Stimulated activated CD8-positive, alpha-beta memory T cell treated with anti-CD3 and anti-CD28 coated beads, Interleukin-15, amount 100 ng/mL, for 24 hours (primary cell): ENCODE measurements at places on chromosomes 2 and 18.

GRCh38 chr2:109381327-109381820, 232.4 kb downstream of the SEPTIN10 start:
- DNase-seq: no peak

DNA sequence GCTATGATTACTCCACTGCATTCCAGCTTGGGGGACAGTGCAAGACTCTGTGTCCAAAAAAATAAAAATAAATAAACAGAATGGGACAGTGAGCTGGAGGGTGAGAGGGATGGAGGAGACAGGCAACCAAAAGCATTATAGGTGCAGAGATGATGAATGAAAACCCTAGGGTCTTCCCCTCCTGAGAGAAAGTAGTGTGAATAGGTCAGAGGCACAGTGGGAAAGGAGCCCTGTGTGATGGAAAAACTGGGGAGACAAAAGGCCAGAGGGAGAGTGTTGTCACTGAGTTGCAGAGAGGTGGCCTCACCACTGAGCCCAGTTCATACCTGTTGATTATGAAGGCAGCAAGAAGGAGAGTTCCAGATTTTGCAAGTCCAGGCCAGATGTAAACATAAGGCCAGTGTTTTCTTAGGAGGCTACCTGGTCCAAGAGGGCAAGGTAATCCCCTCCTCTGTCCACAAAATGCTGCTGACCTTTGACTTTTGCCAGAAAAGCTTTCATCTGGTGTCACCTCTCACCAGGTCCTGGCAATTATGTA, 17.6 kb upstream of the AGFG1 start:
- no peak for DNase-seq

GRCh38 chr2:12896318-12896982, 179.7 kb downstream of the TRIB2 start:
- DNase-seq: no peak

DNA sequence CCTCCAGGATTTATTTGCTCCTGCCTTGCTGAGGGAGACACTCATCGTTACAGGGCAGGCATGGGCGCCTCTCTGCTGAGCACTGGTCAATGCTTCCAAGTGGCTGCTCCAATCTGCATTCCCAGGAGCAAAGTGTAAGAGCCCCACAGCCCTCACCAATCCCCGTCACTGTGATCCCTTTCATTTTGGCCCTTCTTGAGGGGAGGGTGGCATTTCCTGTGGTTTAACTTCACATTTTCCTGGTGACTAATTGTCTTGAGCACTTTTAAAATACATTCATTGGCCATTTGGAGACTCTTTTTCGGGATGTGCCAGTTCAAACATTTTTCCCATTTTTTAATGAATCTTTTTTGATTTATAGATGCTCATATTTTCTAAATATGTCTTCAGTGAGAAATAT, 33.0 kb downstream of the TPO start:
- DNase-seq: no peak

GRCh38 chr2:189192766-189193165, 13.2 kb upstream of the COL5A2 start:
- DNase-seq: no peak

DNA sequence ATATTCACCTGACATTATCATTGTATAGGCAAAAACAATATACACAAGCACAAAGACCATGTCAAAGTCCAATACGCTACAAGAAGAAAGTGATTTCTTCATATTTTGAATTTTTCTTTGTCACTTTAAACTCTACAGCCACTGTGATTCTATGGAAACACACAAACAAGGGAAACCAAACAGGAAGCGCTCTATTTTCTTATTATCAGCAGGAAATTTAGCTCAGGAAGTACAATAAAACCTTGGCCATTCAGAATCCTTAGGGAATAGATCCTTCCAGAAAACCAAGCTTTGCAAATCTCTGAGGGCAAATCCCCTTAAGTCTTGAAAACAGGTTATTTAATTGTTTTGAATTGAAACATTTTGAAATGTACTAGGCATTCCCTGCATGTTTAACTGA, 336.2 kb downstream of the EPHA4 start:
- DNase-seq: no peak

DNA sequence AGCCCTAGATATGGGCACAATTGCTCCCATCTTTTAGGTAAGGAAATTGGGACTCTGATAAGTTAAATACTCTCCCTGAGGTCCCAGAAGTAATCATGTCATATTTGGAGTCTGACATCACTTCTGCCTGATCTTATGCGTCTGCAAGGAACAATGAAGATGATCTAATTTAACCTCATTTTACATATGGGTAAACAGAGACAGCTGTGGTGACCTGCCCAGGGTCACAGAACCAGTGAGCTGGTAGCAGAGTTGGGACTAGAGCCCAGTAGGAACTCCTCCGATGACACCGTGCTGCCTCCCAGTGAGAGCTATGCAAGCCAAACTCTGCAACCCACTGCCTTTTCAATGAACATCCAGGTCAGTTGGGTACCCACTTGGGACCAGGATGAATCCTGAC, 17.8 kb downstream of the CTAGE1 start:
- DNase-seq: no peak

- DNase-seq: no peak
These were observed 73.3 kb upstream of the FAM98A start for GRCh38 chr2:33672389-33672788.

- DNase-seq: no peak
These were observed 7.2 kb upstream of the KIAA2012 start for GRCh38 chr2:202065876-202066275.

DNA sequence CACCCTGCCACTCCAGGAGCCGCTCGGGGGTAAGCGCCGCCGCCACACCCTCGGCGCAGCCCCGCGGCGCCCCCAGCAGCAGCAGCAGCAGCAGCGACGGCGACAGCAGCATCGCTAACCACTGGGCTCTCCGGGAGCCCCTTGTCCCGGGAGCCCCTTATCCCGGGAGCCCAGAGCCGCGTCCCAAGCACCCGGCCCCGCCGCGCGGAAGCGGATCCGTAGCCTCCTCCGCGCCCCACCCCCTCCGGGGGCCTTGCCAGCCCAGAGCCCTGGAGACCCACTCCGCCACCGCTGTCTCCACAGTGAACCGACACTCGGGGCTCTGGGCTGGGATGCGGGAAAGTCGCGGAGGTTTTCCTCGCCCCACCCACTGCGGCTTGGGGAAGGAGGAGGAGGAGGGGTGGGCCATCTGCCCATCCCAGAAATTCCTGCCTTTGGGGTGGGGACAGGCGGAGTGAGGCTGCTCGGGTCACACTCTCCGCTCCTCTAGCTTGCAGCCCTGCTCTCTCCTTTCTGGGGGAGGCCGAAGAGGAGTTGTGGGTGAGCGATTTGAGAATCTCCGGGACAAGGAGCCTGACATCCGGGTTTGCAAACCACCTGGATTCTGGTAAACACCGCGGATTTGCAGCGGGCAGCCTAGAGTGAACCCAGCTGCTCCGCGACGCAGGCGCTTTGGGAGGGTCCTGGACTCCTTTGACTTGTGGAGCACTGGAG, at the start of gene PLA2R1:
TSS of gene PLA2R1 (minus strand) at position 324 of the 714 bp plus-strand sequence. CDS start at position 112, 212 bp downstream.
- DNase-seq: no peak

DNA sequence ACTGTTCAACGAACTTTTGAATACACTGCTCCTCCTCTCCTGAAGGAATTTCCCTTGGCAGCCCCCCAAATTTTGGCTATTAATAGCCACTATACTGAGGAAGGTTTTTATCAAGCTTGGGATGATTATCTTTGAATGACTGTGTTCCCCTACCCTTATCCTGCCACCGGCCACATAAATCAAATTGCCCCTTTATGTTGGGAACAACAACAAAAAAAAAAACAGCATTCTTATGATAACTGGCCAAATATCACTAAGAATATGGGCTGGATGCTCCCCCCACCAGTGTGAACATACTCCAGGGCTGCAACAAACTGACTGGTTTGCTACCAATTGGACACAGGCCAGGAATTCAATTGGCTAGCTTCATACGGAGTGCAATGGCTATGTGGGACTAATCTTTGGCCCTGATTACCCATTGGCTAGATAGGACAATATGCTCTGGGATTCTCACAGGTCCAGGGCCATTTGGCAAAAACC, 20.6 kb downstream of the DUSP11 start:
- DNase-seq: no peak

DNA sequence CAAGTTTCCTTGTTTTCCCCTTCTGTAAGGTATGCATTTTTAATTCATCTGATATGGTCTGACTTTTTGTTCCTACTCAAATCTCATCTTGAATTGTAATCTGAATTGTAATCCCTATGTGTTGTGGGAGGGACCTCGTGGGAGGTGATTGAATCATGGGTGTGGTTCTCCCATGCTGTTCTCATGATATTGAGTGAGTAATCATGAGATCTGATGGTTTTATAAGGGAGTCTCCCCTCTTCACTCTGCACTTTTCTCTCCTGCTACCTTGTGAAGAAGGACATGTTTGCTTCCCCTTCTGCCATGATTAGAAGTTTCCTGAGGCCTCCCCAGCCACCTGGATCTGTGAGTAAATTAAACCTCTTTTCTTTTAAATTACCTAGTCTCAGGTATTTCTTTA, 476.1 kb downstream of the LPIN1 start:
- DNase-seq: no peak

GRCh38 chr2:128600581-128601297, 282.1 kb upstream of the HS6ST1 start:
- DNase-seq: no peak

DNA sequence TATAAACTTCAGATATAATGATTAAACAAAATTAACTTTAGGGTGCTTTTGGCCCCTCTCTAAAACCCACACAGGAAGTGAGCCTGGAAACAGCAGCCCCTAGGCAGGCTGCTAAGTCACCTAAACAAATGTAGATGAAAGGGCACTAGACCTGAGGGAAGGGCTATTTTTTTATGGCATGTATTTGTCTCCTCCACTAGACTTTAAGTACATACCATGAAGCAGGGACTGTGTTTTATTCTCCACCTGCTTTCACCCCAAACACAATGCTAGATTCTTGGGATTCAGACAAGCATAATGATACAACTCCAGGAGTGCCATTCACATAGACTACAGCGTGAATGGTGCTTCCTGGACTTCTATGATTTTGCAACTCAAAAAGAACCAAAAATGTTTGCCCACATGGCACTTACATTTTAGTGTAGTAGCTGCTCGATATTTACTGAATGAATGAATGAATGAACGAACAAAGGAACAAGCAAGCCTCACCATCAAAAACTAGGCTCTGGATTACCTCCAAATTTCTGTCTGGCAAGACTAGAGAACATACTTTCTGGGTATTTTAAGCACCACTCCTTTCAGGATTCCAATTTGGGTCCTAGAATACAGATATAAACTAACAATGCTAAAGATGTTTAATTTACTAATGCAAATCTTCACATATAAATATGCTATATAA, 10.1 kb downstream of the ATAD2B start:
- DNase-seq: no peak

GRCh38 chr2:223522796-223523195, 79.4 kb downstream of the SCG2 start:
- DNase-seq: no peak

- DNase-seq: no peak
These were observed 22.3 kb upstream of the ORC2 start for GRCh38 chr2:200985799-200986198.

GRCh38 chr2:222747526-222748160, 76.2 kb downstream of the MOGAT1 start:
- no peak for DNase-seq

- no peak for DNase-seq
These were observed 85.6 kb downstream of the EHD3 start for GRCh38 chr2:31319406-31320175.

GRCh38 chr18:26057344-26057773, 33.1 kb downstream of the SS18 start:
- no peak for DNase-seq

DNA sequence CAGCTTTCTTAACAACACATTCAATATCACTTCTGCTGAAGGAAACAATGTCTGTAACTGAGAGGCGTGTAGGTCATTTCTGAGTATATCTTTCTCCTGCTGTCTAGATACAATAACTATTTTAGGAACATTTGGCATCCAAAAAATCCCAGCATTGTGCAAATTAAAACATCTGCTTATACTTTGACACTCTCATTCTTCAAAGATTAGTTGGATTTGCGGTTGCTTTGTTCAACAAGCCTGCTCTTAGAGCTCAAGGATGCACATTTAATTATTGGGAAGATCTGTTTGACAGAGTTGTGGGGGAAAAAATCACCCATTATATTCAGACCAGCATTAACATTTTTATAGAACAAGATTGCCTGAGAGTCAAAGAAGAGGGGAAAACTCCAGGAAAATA, 449.5 kb upstream of the HNRNPA3 start:
- no peak for DNase-seq

GRCh38 chr18:4450065-4450658, 4.9 kb downstream of the DLGAP1 start:
- DNase-seq: no peak

DNA sequence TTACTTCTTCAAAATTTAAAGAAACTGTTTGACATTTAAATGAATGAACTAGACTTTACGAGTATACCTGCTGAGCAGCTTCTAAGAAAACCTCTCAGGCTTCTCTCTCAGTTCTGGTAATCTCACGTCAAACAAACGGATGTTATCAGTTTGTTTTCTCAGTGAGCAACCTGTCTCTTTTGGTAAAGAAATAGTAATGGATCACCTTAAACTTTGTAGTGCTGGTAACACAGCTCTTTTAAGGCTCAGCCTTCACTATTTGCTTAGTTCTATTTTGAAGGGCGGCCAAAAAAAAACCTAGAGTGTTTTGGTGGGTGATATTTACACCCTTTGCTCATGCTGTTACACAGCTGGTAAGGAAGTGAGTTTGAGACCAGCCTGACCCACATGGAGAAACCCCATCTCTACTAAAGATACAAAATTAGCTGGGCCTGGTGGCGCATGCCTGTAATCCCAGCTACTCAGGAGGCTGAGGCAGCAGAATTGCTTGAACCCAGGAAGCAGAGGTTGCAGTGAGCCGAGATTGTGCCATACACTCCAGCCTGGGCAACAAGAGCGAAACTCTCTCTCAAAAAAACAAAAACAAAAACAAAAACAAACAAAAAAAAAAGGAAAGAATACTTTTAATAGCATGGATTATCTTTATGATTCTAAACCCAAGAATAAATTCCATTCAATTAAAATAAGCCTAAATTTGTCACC, 15.9 kb downstream of the FN1 start:
- DNase-seq: no peak

- DNase-seq: no peak
These were observed 69.2 kb downstream of the PDCL3 start for GRCh38 chr2:100632037-100632436.

- DNase-seq: no peak
These were observed 113.7 kb downstream of the XRCC5 start for GRCh38 chr2:216222650-216223352.

- DNase-seq: no peak
These were observed 37.6 kb downstream of the GLI2 start for GRCh38 chr2:120773186-120773800.

- no peak for DNase-seq
These were observed 14.3 kb upstream of the PPP3R1 start for GRCh38 chr2:68266655-68267054.

GRCh38 chr2:134167015-134167414, 86.9 kb upstream of the MGAT5 start:
- DNase-seq: no peak
